ENCODE measurements at places on chromosomes 13 and 19.
A peak's percentile ranks its signal among the peaks of the same experiment; 100 is the strongest.

DNA sequence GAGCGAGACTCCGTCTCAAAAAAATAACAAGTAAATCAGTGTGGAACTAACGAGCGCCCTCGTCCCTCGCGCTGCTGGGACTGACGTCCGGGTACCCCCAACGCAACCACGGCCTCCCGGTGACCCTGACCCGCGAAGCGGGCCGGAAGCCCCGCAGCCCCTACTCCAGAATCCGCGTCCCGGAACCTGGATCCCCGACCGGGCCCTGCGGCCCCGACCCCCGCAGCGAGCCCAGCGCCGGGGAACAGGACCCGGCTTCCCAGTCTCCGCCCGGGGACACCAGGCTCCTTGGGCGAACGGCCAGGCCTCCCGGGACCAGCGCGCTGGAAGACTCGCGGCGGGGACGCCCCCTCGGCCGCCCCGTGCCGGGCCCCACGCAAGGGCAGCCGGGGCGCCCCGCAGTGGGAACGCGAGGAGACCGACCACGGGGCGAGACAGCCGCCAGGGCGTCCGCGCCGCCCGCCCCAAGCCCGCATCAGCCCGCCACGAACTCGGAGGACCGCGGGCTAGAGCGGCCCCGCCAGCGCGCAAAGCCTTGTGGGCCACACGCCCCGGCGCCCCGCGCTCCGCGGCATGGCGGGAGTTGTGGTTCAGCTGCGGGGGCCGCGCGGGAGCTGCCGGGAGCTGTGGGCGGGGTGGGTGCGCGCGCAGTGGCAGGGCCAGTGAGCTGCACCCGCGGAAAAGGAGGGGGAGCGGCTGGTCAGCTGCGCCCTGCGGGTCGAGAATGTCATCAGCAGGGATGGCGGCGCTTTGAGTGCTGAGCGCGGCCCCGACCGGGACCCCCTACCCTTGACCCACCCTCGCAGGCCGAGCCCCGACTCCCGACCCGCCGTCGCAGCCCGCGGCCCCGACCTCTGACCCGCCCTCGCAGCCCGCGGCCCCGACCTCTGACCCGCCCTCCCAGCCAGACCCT, 7.5 kb upstream of the MADCAM1 start:
- peak; percentile 86 for DNase-seq

DNA sequence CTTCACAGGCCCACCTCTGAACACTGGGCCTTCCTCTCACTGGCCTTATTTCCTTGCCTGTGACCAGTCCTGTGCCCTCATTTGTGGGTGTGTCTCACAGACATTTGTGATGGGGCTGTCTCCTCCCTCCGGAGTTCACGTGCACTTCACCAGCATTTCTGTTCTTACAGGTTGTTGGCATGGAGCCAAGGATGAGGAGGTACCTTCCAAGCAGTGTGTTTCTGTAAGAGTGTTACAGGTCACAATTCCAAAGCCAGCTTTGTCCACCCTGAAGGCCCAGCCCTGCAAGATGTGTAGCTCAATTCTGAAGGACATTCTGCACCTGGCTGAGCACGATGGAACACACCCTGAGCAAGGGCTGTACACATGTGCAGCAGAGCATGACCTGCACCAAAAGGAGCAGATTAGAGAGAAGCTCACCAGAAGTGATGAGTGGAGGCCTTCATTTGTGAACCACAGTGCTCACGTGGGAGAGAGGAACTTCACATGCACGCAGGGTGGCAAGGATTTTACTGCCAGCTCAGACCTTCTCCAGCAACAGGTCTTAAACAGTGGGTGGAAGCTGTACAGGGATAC, 8.1 kb downstream of the ZNF749 start:
- DNase-seq = no peak

GRCh38 chr13:22062478-22063205, 391.8 kb downstream of the FGF9 start:
- DNase-seq = no peak

GRCh38 chr13:42876270-42876714, 94.9 kb downstream of the FAM216B start:
- DNase-seq = no peak

DNA sequence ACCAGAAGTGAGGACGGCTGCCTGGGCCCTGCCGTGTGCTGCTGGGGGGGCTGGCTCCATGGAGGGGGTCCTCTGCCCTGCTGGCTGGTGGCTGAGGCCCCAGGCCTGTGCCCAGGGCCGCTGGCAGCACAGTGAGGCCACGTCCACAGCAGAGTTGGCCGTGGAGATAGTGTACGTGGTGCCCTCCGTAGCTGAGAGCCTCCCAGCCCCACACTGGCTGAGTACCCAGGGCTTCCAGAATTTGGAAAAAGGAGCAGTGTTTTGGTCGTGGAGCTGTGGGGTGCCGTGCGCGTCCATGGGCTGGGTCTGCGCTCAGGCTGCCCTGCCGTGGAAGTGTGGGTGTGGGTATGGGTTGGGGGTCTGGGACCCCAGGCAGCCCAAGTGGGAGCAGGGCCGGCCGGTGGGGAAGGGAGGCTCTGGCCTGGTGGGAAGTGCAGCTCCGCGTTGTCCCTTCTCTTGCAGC, 5.9 kb downstream of the PTBP1 start:
- no peak for DNase-seq

GRCh38 chr13:51380269-51380668, 40.8 kb downstream of the SERPINE3 start:
- no peak for DNase-seq

DNA sequence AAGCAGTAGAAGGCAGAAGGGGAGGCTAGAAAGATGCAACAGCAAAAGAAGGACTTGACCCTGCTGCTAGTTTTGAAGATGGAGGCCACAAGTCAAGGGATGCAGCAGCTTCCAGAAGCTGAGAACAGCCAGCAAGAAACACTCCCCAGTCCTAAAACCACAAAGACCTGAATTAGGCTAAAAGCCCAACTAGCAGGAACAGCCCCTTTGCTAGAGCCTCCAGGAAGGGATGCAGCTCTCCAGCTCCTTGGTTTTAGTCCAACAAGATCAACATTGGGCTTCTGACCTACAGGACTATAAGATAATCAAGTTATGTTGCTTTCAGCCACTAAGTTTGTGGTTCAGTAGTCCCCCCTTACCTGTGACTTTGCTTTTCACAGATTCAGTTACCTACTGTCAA, 10.5 kb upstream of the LATS2 start:
- peak; percentile 22 for DNase-seq

- no peak for DNase-seq
Observed at GRCh38 chr13:39016087-39016486, 21.8 kb downstream of the PROSER1 start.

DNA sequence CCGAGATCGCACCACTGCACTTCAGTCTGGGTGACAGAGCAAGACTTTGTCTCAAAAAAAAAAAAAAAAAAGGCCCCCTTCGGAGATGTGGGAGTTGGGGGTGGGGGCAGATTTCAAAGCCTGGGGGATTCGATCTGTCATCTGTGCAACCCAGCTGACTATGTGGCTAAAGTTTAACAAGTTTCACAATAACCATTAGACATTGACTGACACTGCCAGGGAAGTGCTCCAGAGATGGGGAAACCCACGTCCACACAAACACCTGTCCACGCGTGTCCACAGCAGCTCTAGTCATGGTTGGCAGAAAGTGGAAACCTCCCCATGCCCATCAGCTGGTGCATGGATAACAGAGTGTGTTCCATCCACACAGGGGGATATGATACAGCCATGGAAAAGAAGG, 37.6 kb upstream of the HOMER3 start:
- DNase-seq = no peak

- no peak for DNase-seq
Observed at GRCh38 chr13:32028711-32029110, 2.9 kb upstream of the FRY start.

- DNase-seq = no peak
Observed at GRCh38 chr19:10669246-10669645, 15.1 kb downstream of the ILF3 start.

DNA sequence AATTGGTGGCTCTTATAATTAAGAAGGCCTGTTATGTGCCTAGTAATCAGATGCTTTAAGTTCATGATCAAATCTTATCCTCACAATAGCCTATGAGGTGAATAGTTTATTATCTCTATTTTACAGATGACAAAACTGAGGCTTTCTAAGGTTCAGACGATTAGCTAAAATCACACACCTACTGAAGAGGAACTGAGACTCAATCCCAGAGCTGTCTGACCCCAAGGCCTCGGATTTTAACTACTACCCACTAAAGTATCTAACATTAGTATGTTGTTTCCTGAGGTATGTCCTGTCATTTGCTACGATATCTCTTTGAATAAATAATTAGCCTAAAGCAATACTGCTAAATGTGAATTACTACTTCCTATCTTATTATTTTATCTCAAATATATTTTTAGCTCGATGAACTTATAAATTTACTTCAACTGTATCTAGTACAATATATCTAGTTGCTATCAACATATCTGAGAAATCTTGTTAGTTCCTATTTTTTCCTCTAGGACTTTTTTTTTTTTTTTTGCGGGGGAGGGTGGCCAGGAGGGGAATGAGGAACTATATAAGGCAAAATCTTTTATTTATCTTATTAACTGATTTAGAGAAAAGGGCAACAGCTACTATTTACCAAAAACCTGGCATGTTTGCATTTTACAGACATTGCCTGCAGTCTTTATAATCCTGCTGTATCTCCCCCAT, 118.5 kb downstream of the ABCC4 start:
- DNase-seq = peak; percentile 68

- no peak for DNase-seq
Observed at GRCh38 chr13:35927567-35928021, 203.6 kb downstream of the DCLK1 start.

DNA sequence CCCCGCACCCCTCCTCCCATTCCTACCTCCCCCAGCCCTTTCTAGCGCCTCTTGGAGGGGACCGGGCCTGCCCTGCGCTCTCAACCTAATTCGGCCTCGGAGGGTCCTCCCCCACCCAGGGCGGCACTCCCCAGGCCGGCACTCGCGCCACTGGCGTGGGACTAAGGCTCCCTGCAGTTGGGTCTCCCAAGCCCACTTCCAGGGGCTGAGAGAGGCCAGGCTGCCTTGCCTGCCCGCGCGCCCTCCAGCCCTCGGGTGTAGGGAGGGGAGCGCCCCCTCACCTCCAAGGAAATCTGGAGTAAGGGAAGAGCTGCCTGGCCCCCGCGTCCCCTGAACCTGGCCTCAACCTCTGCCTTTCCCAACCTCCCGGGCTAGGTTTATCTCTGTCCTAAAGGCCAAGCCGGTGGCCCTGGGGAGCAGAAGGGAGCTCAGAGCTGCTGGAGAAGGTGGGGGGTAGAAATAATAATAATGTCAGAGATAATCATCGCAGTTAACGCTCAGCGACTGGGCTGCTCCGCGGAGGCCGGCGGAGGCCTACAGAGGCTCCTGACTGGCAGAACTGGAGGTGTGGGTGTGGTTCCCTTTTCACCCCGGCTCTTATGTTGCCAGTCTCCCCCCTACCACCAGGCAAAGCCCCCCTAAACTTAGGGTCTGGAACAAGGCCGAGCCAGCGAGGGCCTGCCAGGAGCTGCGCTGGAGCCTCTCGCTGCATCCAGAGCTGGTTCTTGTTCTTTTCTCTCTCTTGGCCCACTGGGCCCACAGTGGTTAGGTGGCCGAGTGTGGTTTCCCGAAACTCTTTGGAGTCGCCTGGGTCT, 9.6 kb downstream of the ZIC2 start:
- no peak for DNase-seq

DNA sequence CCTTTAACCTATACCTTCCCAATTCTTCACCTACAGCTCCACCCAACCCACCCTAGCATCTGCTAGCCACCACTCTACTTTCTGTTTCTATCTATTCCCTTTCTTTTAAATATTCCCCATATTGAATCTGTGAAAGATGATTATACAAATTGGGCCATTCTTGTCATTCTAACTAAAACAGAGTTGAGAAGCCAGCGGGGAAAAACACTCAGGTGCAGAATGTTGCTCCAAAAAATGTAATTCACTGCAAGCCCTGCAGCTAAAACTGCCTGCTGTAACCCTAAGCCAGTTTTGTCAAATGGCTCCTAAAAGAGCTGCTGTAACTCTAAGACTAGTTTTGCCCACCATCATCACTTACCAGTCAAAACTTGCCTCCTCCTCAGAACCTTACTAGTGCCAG, 1468.6 kb upstream of the MIR17HG start:
- DNase-seq = no peak

DNA sequence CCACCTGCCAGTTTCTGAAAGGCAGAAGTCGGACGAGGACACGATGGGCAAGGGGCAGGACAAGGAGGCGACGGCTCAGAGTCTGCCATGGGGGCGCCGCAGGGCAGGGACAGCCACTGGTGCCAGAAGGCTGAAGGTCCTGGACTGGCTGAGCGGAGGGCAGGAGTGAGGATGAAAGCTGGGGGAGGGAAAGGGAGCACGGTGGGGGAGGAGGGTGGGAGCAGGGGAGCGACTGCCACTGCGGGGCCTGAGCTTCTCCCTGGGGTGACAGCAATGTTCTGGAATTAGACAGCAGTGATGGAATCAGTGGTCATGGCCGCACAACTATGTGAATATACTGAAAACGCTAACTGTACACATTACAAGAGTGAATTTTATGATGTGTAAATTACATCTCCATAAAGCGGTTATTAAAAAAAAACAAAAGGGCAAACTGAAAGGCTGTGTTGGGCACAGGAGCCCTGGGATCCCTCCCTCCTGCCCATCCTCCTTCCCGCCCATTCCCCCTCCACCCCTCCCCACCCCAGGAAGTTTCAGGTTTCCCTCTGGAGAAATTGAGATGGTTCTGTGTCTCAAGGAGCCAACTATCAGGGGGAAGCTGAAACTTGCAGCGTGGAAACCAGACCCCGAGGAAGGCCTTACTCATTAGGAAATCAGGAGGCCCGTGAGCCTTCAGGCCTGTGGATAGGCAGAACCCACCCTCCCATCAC, 15.9 kb downstream of the MLLT1 start:
- DNase-seq = no peak

DNA sequence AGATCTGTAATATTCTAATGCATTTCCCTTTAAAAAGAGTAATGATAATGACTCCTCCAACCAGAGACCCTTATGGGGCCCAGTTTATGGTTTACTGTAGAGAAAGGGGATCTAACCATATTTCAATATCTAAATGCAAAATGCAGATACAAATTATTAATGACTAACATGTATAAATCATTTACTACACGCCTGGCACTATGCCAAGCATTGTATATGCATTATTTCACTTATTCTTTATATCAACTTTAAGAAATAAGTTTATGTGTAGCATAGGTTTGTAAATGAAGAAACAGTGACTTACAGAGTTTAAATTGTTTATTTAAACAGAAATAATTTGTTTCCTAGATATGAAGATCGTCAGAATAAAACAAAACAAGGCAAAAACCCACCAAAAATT, 86.2 kb upstream of the SCEL start:
- DNase-seq = no peak

- no peak for DNase-seq
Observed at GRCh38 chr13:29159871-29160270, 339.7 kb downstream of the MTUS2 start.

GRCh38 chr13:79258489-79258888, 147.6 kb downstream of the RBM26 start:
- DNase-seq = peak; percentile 4

DNA sequence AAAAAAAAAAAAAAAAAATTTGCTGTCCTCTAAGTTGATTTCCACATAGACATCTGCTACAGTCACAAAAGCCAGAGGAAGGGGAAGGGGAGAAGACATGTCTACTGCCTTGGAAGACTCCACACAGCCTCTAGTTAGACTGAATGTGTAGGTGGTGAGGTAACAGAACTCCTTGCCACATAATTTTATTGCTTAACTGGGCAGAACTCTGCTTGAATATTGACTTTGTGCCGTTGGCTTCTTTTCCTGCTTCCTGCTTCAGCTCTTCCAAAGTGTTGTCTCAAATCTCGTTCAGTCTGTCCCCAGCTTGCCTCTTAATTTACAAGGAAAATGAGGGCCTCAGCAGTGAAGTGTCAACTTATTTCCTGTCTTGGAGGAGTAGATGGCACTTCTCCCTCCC, 37.1 kb downstream of the ESD start:
- peak; percentile 27 for DNase-seq
